ENCODE measurements at places on chromosomes 13 and 19.

DNA sequence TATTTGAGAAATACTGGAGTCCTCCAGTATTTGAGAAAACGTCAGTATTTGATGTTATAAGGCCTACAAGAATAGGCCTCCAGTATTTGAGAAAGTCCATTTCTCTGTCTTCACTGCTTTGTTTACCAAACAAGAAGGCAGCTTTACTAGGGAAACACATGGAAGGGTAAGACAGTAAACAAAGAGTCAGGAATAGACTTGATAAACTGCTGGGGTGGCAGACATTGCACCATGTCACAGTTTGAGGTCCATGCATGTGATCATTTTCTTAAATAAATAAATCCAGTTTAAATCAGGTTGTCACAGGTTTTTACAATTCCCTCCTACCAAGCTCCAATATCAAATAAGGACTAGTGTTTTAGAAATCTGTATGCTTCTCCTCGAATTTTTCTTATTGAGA lies 1431.0 kb upstream of the SPRY2 start:
- no peak for DNase-seq

DNA sequence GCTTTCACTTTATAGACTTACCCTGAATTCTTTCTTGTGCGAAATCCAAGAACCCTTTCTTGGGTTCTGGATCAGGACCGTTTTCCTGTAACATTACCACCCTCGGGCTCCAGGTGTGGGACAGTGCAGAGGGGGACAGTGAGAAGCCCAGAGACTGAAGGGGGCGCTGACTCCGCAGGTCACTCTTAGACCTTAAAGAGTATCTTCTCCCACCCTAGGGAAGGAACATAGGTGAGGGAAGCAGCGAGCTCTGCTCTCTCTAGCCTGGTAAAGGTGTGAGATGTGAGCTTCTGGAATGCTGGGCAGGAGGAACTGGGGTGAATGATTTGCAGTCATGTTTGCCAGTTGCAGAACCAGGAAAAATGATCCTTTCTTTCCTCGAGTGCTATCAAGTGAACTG lies 80.8 kb upstream of the ZNF507 start:
- DNase-seq = no peak

DNA sequence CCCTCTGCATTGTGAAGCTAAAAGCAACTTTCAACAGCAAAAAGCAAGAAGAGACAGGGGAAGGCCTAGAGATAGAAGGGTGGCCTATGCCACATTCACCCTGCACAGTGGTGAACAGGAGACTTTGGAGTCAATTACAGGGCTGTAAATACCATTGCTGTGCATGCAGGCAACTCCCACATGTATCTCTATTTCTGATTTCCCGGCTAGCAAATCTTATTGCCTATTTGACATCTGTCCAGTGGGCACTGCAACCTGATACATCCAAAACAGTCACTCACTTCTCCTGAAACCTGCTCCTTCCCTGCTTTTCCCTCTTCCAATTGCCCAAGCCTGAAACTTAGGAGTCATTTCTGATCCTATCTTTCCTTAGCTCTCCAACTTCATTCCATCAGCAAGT lies 13.4 kb downstream of the RUBCNL start:
- no peak for DNase-seq

DNA sequence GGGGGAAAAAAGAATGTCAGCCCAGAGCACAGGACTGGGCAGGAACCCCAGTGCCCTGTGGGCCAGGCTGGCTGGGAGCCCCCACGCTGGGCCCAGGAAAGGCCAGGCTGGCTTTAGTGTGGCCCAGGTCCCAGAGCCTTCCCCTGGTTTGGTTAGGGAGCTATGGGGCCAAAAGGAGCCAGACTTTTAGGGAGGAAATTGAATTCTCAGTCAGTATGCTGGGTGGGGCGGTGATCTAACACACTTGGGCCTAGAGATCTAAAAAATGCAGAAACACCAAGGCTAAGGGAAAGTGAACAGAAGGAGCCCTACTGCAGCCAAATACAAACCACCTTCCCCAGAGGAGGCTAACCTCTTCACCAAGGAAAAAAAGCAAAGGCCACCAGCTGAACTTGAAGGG lies 137.5 kb downstream of the CRYL1 start:
- DNase-seq = no peak

- no peak for DNase-seq
Observed at GRCh38 chr19:41697198-41697855, 9.3 kb upstream of the CEACAM7 start.

DNA sequence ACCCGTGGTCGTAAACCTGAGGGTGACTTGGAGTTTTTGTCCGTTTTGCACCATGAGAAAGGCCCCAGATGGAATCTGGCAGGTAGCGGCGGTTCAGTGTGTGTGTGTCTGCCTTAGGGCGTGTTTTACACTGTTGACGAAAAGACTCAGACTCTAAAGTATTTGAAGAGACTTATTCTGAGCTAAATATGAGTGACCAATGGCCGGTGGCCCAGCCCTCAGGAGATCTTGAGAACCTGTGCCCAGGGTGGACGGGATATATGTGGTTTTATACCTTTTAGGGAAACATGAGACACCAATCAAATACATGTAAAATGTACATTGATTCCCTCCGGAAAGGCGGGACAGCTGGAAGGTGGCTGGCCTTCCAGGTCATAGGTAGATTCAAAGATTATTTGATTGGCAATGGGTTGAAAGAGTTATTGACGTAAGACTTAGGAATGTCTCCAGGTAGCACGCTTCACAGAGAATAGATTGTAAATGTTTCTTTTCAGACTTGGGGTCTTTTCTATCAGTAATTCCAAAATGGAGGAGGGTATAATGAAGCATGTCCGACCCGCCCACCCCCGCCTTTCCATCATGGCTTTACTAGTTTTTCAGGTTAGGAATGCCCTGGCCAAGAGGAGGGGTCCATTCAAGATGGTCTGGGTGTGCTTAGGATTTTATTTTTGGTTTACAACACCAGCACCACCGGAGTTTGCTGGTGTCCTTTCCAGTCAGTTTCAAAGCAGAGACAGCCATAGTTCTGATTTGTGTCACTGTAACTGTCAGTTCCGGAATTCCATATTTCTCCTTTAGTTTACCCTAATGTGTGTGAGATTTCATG lies 1.0 kb upstream of the ZNF529 start:
- DNase-seq = no peak

- DNase-seq = no peak
Observed at GRCh38 chr19:48751845-48752495, 471 bp downstream of the FUT1 start.

- DNase-seq = no peak
Observed at GRCh38 chr13:51326777-51327176, 12.7 kb upstream of the SERPINE3 start.

GRCh38 chr19:38833092-38833425 lies 1.5 kb upstream of the ECH1 start:
- no peak for DNase-seq

DNA sequence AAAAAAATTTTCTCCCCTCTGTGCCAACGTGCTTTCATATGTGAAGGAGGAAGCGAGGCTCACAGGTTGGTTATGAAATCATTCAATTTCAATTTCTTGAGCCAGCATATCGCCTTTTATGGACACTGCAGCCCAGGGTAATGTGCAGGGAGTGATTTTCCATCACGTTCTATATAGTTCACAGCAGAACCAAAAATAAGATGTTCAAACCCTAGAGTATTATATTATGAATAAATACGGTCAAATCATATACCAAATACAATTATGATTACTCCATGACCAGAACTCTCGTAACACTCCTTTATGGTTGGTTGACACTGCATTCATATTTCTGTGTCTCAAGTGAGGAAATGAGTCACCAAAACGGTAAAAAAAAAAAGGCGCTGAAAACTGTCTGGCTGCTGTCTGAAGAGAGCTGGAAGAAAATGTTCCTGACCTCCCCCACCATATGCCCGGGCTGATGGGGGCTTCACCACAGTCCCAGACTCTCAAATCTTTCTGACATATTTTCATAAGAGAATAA lies 75.8 kb upstream of the UBAC2 start:
- DNase-seq = peak; percentile 61

All from fibroblast of skin of left quadriceps (primary cell).